DMS79 treated with DMSO at 0.1 percent for 48 hours (cell line): ENCODE measurements at places on chromosomes 7 and 10.

- peak; percentile 1 for DNase-seq
Observed at GRCh38 chr10:87658321-87658795, 1.3 kb upstream of the PAPSS2 start.

GRCh38 chr7:17524746-17525145 lies 226.3 kb downstream of the AHR start:
- DNase-seq: no peak

DNA sequence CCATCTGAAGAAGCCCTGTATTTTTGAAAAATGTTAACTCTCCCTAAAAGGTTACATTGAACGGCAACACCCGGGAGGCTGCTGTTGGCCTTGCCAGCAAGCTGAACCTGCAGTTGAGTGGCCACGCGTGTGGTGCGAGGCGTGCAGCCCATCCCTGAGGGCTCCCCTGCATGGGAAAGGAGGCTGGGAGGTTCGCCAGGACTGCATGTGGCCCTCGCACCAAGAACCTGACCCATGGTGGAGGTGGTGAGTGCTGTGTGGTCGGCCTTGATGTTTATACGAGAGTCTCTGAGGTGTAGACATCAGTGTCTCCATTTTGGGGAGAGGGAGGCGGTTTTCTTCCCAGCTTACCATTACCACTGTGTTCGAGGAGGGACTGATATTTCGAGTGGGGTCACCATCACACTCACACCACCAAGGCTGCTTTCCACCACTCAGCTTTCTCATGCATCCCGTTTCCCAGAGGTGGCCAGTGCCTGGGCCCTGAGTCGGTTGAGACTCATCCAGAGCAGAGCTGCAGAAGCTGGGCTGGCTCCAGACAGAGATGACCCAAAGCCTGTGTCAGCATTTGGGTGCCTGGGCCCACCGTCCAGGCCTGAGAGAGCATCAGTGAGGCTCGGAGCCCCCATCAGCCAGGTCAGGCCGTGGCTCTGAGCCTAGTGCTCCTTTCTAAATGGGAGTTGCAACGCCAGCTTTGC lies 222.6 kb downstream of the EBF3 start:
- DNase-seq: no peak

DNA sequence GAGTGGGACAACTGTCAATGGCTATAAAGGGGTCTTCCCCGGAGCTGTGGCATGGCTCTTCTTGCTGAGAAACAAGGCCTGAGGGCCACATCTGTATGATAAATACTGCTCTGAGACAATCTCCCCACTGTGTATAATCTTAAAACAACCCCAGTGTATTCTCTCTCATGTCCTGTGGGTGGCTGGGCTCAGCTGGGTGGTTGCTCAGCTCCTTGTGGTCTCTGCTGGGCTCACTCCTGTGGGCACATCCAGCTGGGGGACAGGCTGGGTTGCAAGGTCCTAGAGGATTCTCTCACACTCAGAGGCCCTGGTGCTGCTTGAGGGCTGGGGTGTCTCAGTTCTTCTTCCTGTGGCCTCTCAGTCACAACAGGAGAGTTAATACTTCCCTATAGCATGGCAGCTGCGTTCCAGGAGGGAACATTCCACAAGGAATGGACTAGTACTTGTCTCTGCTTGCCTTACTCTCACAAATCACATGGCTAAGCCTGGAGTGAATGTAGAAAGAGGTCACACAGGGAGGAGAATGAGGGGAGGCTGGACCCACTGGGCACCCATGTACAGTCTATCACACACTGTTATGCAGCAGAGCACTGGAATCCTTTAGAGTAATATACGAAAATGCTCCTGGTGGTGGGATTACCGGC lies 4.5 kb upstream of the EEPD1 start:
- no peak for DNase-seq

- DNase-seq: no peak
Observed at GRCh38 chr10:80529604-80530003, 8.1 kb upstream of the SH2D4B start.

GRCh38 chr10:114046087-114046458 lies 2.4 kb downstream of the ADRB1 start:
- no peak for DNase-seq

GRCh38 chr10:116371737-116372136 lies 47.5 kb downstream of the CCDC172 start:
- DNase-seq: no peak

- no peak for DNase-seq
Observed at GRCh38 chr7:12777257-12777656, 89.8 kb downstream of the ARL4A start.

- peak; percentile 45 for DNase-seq
Observed at GRCh38 chr7:25427721-25428120, 199.4 kb upstream of the NPVF start.

GRCh38 chr10:123741711-123742110 lies 75.6 kb downstream of the GPR26 start:
- no peak for DNase-seq

DNA sequence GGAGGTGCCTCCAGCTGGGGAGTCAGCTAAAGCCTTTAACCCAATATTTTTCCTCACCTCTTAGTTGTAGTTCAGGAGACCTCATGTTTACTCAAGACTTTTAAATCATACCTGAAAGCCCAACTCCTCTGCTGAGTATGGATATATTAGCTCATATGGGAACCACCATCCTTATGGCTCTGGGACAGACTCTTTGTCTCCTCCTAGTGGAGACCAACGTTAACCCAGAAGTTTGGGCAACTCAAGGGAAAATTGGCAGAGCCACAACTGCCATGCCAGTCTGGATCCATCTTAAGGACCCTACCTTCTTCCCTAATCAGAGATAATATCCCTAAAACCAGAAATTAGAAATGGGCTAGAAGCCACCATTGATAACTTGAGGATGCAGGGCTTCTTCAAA lies 80.8 kb downstream of the TMEM106B start:
- no peak for DNase-seq

- DNase-seq: no peak
Observed at GRCh38 chr10:102113956-102114857, 6.0 kb downstream of the LDB1 start.

GRCh38 chr10:132787495-132788179 lies 1.7 kb upstream of the NKX6-2 start:
- no peak for DNase-seq

DNA sequence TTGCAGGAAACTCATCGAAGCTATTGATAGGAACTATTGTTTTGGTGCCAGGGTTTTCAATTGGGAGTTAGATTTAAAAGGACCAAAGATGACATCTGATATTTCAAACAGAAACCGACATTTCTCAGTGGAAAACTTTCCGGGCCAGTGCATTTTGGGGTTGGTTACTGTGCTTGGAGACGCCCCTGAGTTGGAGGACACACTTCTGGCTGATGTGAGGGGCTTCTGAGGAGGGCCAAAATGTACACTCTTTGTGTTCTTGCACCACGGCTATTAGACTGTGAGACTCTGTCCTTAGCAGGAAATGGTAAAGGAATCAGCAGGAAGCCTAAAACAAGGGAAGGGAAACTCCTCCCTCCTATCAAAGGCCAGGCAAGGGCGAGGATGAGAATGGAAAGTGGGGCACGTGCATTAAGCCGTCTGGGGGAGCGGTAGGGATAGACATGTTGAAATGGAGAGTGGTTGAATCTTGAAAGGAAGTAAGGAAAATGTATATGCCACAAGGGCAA lies 1.8 kb upstream of the SRGN start:
- no peak for DNase-seq

- DNase-seq: no peak
Observed at GRCh38 chr10:72702868-72703581, 11.1 kb downstream of the MCU start.

- DNase-seq: no peak
Observed at GRCh38 chr10:30793093-30793492, 163.5 kb upstream of the LYZL2 start.

GRCh38 chr7:145644426-145645134 lies 472.0 kb upstream of the CNTNAP2 start:
- DNase-seq: no peak

GRCh38 chr10:122122493-122122892 lies 133.5 kb downstream of the TACC2 start:
- DNase-seq: no peak

GRCh38 chr10:59904426-59905065 lies 1.8 kb downstream of the CCDC6 start:
- DNase-seq: no peak

GRCh38 chr7:158614700-158615099 lies 27.1 kb upstream of the PTPRN2 start:
- no peak for DNase-seq

- DNase-seq: no peak
Observed at GRCh38 chr7:36025190-36025589, 127.9 kb upstream of the EEPD1 start.

- DNase-seq: no peak
Observed at GRCh38 chr7:74403521-74404387, 50.0 kb upstream of the GTF2IRD1 start.

DNA sequence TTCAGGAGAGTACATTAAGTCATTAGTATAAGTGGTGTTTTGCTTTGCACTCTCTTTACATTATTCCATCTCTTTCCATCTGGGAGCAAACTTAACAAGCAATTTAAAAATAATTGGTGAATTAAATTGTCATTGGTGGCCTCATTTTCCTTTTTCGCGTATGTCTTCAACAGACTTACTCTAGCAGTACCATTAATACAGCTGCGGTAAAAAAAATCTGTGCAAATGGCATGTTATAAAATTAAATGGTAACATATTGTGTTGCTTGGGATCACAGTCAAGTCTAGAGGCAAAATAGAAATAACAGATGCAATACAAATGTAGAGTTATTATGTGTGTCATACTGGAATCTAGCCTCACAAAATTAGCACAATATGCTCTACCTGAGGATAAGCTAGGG lies 322.4 kb downstream of the PCDH15 start:
- DNase-seq: no peak

GRCh38 chr10:22491931-22492615 lies 146.8 kb downstream of the SPAG6 start:
- DNase-seq: no peak

DNA sequence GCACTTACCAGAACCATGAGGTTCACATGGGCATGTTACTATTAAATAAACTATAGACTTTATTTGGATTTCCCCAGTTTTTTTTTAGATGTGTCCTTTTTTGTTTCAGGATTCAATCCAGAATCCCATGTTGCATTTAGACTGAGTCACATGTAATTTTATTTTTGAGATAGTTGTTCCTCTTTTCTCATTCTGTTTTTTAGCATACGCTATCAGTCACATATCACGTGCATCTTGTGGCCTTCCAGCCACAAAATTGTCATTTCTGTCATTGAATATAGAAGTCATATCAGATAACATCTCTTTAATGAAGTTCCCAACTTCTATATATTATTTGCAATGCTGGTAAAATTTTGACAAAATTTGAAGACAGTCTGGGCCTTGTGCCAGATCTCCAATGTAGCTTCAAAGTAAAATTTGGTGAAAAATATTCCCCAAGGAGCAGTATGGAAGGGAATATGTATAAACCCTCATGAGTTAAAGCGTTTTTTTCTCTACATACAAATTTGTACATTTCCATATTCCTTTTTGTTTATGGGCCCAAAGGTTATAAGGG lies 132.3 kb upstream of the MKI67 start:
- no peak for DNase-seq

DNA sequence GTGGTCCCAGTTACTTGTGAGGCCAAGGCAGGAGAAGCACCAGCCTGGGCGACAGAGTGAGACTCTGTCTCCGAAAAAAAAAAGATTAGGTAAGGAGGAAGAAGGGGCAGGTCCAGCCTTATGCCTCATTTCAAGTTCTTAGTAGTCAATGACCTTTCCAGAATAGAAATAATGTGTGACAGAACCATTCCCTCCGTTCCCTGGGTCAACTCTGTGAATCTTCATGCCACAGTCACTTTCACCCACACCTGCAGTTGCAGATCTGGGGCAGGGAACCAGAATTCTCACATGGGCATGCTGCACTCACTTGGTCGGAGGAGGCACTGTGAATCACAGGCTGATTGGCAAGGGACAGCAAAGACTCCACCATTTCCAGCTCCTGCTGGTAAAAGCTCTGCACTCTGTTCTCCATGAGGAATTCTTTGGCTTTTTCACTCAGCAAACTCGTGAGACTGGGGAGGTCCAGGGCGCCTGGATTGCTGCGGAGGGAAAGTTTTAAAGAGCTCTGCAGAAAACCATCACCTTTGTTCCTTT lies 20.7 kb downstream of the STN1 start:
- no peak for DNase-seq

DNA sequence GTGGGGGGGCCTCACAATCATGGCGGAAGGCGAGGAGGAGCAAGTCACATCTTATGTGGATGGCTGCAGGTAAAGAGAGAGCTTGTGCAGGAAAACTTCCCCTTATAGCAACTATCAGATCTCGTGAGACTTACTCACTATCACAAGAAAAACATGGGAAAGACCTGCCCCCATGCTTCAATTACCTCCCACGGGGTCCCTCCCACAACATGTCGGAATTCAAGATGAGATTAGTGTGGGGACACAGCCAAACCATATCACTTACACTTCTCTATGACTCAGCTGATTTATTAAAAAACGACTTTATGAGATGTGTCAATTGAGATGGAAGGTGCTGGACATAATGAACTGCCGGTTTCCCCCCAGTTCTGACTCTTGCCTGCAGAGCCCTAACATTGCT lies 23.8 kb upstream of the CHN2 start:
- DNase-seq: no peak

- no peak for DNase-seq
Observed at GRCh38 chr7:55374213-55374612, 9.1 kb downstream of the LANCL2 start.

GRCh38 chr7:70338015-70338414 lies 739.7 kb downstream of the AUTS2 start:
- DNase-seq: peak; percentile 34

GRCh38 chr7:7018290-7018689 lies 164.1 kb upstream of the C1GALT1 start:
- DNase-seq: no peak

GRCh38 chr7:111933609-111934008 lies 272.6 kb downstream of the DOCK4 start:
- DNase-seq: no peak

- peak; percentile 15 for DNase-seq
Observed at GRCh38 chr7:14835384-14835783, 67.2 kb downstream of the DGKB start.

- DNase-seq: no peak
Observed at GRCh38 chr7:91720260-91720937, 160.1 kb downstream of the MTERF1 start.

GRCh38 chr10:124602646-124603365 lies 141.2 kb downstream of the LHPP start:
- DNase-seq: no peak

DNA sequence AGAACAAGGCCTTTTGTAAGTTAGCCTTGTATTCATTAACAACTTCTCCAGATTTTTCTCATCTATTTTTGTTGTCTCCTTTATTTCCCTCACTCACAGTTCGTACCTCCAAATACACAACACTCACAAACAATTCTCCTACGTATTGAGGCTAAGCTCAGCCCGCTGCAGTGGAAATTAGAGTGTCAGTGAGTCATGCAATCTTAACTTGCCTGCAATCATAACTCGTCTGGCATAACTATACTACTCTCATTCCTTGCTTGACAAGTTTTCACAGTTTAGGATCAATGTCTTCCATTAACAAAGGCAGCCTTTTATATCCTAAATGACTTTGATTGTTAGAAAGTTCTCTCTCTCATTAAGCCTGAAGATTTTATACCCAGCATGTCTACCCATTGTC lies 23.8 kb downstream of the TMEM196 start:
- no peak for DNase-seq
